Upper lobe of right lung (tissue), 1 donor: ENCODE measurements at places on chromosomes 6 and 20.
A peak's percentile ranks its signal among the peaks of the same experiment; 100 is the strongest.

DNA sequence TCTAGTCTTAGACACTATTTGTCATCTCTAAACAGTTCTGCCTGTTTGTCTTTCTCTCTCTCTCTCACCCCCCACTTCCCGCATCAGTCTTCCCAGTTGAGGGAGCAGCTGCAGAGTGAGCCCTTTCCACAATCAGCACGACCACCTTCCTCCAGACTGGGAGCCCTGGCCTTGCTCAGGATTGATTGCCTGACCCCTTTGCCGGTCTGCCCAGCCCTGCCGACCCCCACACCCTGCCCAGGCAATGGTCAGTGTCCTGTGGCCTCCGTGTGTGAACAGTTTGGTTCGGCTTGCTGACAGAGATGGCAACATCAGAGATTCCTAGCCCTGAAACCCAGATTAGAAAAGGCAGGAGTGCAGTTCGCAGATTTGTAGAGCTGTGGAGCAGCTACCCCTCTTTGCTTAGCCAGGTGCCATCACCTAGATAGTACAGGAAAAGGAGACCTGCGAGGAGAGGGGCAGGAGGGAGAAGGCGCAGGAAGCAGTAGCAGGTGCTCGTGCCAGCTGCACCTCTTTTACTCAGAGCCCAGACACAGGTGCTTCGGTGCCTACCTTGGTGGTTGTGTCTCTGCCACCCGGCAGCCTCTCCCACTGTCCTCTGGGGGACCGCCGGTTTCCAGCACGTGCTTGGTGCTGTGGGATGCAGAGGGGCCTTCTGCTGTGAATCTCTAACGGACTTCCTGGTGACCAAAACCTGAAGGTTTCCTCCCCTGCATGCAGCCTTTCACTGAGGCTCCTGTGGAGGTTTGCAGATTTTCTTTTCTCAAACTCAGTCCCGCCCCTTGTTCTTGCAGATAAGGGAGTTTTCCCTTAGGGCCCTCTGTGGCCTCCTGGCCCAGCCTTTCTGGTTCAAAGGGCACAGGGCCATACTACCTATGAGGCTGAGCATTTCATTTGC is 92.4 kb downstream of the SCML4 start:
- DNase-seq = no peak

DNA sequence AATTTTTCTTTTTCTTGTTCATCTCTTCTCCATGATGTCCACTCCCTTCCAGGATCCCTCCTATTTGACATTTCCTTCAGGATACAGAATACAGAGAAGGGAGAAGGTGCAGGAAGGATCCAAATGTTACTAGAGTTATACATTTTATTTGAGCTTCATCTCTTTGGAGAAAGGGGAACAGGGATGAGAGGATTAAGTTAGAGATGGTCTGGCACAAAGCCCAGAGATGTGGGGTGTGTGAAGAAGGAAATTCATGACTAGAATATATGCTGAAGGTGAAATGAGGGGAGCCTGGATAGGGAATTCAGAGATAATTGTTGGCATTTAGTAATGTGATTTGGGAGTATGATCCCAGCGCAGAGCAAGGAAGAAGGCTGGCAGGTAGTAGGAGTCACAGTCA is 22.5 kb upstream of the SRPK1 start:
- no peak for DNase-seq

DNA sequence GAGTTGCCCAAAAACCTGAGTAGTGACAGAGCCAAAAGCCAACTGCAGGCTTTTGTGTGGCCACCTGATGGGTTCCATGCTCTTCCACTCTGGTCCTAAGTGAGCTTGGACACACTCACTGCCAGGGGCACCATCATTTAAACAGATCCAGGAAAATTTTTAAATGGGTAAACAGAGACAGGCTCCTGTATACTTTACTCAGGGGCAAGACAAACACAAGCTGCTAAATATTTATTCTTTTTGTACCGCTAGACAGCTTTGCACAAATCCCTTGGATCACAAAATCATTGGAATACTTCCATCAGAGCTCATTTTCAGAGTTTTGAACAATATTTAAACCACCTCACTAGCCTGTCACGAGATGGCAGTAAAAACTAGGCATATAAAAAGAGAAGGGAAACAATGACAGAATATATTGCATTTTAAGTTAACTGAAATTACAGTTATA is 31.4 kb downstream of the GCLC start:
- no peak for DNase-seq

- DNase-seq = peak; percentile 79
These were observed 89.8 kb upstream of the PRSS16 start for GRCh38 chr6:27157459-27158315.

DNA sequence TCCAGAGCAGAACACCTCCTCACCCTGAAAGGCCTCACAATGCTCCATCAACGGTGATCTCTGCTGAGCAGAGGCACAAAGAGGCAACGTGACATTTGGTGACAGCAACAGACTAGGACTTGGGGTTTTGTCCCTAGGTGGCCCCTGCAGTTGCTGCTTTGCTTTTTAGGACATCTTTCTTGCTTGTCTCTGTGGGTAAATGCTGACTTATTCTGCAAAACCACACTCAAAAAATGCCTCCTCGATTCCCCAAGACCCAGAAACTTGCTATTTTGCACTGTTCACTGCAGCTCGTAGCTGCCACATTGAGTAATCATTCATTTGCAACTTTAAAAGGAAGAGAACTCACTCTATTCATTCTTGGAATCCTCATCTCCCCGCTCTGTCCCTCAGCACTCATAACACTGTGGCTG is 209.9 kb downstream of the LY86 start:
- no peak for DNase-seq

DNA sequence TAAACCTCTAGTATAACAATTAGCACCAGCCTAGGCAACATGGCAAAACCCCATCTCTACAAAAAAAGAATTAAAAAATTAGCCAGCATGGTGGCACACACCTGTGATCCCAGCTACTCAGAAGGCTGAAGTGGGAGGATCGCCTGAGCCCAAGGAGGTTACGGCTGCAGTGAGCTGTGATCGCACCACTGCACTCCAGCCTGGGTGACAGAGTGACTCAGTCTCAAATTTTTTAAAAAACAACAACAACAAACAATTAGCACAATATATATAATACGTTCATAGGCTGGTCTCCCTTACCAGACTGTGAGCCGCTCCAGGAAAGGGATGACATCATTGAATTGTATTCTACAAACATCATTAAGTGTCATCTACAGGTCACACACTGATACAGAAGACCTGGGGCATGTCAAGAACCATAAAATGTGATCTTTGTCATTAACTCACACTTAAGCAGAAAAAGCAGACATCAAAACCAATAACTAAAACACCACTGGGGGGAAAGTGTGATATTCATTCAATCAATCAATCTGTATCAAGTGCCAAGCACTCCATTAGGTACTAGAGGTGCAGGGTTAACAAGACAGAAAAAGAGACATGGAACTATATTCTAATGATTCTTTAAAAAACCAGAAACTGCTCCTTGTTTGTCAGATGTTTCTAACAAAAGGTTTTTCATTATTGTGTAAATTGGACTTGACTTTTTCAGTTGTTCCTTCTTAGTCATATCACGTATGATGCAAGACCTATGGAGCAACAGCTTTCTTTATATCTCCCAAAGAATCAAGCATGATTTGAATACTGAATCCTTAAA is 17.8 kb downstream of the MAP3K5 start:
- no peak for DNase-seq

GRCh38 chr6:82145926-82146452 is 101.6 kb downstream of the IBTK start:
- DNase-seq = no peak

DNA sequence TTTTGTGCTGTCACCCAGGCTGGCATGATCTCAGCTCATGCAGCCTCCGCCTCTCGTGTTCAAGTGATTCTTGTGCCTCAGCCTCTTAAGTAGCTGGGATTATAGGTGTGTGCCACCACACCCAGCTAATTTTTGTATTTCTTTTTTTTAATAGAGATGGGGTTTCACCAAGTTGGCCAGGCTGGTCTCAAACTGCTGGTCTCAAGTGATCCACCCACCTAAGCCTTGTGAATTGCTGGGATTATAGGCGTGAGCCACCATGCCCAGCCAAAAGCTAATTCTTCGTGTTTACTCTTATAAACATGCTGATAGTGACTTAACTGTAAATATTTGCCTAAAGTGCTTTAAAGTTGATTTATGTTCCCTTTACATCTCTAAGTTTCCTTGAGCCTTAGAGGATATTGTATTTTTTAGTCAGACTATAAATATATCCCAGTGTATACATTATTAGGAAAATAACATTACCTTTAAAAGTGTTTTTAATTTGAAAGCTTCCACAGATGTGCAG is 91.7 kb downstream of the COL21A1 start:
- DNase-seq = no peak

- DNase-seq = no peak
These were observed 15.9 kb upstream of the GDAP1L1 start for GRCh38 chr20:44231193-44231592.

DNA sequence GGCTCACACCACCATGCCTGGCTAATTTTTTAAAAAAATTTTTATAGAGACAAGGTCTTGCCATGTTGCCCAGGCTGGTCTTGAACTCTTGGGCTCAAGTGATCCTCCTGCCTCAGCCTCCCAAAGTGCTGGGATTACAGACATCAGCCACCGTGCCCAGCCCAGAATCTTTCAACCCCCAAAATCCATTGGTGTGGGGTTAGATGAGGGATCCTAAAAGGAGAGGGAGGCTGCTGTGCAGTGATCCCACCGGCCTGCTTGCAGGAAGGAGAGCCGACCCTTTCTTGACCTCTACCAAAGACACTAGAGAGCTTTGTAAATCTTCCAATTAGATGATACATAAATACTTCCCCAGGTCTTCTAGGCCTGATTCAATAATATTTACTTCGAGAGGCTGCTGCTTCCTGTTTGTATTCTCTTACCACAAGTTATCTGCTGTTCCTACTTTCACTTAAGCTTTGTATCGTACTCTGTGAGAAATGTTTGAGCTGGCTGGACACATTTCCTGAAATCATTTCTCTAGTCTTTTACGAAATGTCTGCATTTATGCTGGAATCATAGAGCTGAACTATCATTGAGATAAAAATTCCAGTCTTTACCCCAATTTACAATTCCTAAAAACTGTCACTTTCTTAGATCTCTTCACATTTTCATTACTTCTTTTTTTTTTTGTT is 49.3 kb upstream of the IER3 start:
- DNase-seq = no peak
